ENCODE measurements at places on chromosomes 11 and 22.

- DNase-seq: peak; percentile 49
Observed at GRCh38 chr22:32534252-32535235, 59.9 kb downstream of the FBXO7 start.

- DNase-seq: no peak
Observed at GRCh38 chr11:120248551-120249278, 8.8 kb downstream of the POU2F3 start.

- DNase-seq: no peak
Observed at GRCh38 chr11:9530020-9530621, 43.3 kb upstream of the WEE1 start.

DNA sequence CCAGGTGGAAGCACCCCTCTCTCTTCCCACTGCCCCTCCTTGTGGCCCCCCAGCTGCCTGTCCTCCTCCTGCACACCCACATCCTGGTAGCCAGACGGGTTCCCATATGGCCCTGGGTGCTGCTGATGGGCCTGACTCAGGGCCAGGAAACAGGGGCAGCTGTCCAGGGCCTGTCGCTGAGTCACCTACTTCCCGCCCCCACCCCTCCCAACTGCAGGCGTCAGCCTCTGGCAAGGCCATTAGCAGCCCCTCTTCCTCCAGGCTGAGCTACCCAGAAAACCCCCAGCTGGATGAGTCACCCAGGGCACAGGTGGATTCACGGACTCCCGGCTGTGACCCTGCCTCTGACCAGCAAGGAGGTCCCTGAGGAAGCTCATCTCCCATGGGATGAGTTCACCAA, 6.9 kb upstream of the GAL start:
- DNase-seq: peak; percentile 67

GRCh38 chr11:113176599-113177360, 137.6 kb upstream of the TTC12 start:
- DNase-seq: no peak

DNA sequence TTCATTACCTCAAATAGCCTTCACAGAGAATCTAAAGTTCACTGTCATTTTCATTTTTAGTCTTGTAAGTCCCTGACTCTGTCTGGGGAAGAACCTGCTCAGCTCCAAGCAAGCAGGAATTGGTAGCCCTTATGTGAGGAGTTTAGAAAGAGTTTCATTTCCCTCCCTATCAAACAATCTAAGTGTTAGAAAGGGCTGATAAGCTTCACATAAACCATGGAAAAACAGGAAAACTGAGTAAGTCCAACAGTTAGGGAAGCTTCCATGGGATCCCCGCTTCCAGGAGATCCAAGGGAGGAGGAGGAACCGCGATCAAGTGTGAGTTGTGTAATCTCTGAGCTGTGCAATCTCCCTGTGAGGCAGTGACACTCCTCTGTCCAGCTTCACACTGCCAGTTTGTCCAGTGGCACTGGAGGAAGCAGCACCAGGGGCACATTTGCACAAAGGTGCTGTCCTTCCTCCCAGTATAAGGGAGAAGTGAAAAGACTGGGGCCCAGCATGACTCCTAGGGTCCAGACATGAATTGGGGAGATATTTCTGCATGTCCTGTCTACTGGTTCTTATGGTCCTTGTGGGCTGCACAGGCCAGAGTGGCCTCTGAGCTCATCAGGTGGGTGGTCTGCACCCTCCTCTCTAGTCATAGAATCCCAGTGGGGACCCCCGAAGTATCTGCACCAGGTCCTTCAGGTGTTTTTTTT, 4.3 kb downstream of the PRAME start:
- DNase-seq: no peak

DNA sequence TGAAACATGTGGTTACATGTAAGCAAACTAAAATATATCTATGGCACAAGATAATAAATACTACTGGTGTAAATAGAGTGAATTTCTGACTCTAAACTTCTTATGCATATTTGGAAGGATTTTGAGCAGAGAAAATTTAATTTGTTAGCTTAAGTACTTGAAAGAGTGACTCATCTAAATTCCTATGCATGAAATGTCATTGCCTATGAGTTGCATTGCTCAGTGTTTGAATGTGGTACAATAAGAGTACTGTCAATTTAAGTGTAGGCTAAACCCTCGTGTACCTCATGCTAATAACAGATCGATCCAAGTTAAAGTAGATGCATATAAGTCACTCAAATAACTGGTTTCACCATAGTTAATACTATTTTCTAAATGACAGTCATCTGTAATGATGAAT, 5.3 kb upstream of the CARD18 start:
- DNase-seq: no peak

- no peak for DNase-seq
Observed at GRCh38 chr11:66454247-66454646, 12.5 kb upstream of the PELI3 start.

- no peak for DNase-seq
Observed at GRCh38 chr11:92391364-92391763, 166.7 kb downstream of the FAT3 start.

All from lung (tissue), 17 donors.